ENCODE measurements at places on chromosomes 16 and 17. TPM values are rescaled to one million over a fixed set of nuclear protein-coding genes. Genes with fewer than 3 reads are reported as not detected.

- DNase-seq, result no peak
Observed at GRCh38 chr16:54055191-54055590, 231.4 kb downstream of the IRX3 start.

GRCh38 chr17:64747938-64748540, 85.9 kb upstream of the SMURF2 start:
- DNase-seq, result no peak

- no peak for DNase-seq
Observed at GRCh38 chr17:6856051-6856450, 24.5 kb upstream of the TEKT1 start.

GRCh38 chr16:57235128-57236021, 9.7 kb upstream of the ARL2BP start:
- DNase-seq, result no peak

DNA sequence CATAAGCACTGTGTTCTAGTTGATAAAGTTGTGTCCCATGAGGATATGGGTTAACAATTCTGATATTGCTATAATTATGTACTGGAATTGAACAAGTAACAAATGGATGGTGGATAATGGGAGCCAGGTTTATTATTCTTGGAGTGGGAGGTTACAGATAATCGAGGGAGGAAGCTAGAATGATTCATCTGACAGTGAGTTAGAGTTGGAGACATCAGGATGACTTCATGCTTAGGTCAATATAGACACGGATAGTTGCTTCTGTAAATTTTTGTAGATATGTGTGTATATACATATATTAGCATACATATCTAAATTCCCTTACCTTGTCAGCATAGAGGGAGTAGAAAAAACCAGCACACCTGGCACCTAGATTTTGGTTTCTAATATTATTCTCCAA, 293.4 kb downstream of the SHISA9 start:
- DNase-seq, result no peak

GRCh38 chr16:2357331-2357730, 16.8 kb upstream of the ABCA3 start:
- DNase-seq, result no peak

GRCh38 chr16:65713181-65713808, 591.4 kb upstream of the CDH11 start:
- DNase-seq, result no peak

GRCh38 chr16:10667239-10667638, 27.5 kb downstream of the TEKT5 start:
- no peak for DNase-seq

- no peak for DNase-seq
Observed at GRCh38 chr16:16982614-16983013, 488.1 kb downstream of the XYLT1 start.

Gene SMIM36
- total RNA-seq, result not detected
